Stimulated activated CD4-positive, alpha-beta T cell treated with anti-CD3 and anti-CD28 coated beads, Interleukin-2, amount 100 ng/mL, for 24 hours (primary cell): ENCODE measurements at places on chromosomes 7 and 10.

- DNase-seq: no peak
These were observed 95.3 kb upstream of the CYP26C1 start for GRCh38 chr10:92965314-92965713.

- DNase-seq: no peak
These were observed 232.1 kb downstream of the FZD1 start for GRCh38 chr7:91496251-91496820.

GRCh38 chr7:55723621-55723941 lies 139.0 kb downstream of the SEPTIN14 start:
- no peak for DNase-seq

DNA sequence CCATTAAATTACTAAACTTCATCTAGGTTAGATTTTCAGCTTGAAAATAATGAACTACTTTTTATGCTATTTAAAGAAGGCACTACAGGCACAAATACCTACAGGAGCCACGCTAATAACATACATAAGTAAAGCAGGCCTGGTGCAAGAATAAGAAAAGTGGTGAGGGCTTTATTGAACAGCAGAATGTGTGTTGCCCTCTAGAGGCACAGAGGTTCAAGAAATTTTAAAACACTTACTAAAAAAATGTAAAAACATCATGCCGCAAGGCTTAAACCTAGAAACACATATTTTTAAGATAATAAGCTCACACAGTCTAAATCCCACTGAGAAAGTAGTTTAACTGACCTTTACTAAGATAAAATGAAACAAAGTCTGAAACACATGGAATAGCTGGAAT lies 20.3 kb downstream of the CACUL1 start:
- DNase-seq: no peak

DNA sequence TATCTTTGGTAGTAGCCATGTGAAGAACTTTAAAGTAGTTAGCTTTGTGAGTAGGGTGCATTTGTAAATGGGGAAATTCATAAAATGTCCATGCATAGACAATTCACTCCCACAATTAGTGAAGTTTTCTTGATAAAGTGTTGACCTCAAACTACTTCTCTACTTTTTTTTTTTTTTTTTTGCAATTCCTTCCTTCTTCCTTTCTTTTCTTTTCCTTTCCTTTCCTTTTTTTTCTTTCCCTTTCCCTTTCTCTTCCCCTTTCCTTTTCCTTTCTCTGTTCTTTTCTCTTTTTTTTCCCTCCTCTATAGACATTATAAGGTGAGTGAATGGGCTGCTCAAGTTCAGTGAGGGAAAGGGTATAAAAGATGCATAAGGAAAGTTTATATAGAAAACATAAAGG lies 184.2 kb downstream of the PTEN start:
- DNase-seq: no peak

DNA sequence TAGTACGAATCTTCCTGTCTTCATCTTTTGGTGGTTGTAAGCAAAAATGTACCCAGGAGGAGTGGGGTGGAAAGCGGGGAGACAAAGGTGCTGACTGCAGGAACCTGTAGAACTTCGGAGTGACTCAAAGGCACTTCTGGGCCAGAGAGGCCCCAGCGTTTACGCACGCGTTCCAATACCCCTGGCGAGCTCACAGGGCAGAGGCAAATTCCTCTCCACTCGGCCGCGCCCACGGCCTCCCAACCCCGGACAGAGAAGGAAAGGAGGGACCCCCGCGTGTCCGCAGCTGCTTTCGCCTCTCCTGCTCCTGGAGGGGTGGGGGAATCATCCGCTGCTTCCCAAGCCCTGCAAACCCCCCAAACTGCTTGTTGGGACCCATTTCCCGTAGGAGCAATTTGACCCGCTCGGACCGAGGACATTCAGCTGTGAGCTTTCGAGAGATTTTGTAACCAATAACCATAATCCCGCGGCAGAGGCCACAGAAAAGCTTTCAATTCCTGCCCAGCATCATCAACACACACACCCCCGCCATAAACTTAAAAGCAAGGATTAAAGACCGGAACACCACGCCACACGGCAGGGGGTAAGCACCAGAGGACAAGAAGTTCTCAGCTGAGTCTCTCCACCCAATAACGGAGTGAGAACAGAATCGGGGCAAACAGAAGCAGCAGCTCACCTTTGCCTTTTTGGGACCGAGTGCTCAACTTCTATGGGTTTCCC lies 2.3 kb downstream of the IGF2BP3 start:
- no peak for DNase-seq

GRCh38 chr10:6786579-6787031 lies 206.5 kb upstream of the PRKCQ start:
- no peak for DNase-seq

DNA sequence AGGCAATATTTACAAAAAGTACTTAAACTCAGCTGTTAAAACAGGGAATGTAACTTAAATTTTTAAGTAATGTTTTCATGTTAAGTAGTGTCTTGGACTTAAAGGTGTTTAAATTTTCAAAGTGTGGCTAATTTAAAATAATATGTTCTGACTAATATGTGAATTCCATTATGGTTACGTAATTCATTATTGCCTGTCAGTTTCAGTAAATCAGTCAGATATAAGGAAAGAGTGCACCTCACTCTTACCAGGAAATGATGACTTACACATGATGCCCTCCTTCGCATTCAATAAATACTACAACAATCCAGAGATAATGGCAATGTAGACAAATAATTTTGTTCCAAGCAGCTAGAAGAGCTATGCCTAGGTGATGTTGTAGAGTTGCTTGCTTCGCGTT lies 69.0 kb upstream of the WNT16 start:
- no peak for DNase-seq

DNA sequence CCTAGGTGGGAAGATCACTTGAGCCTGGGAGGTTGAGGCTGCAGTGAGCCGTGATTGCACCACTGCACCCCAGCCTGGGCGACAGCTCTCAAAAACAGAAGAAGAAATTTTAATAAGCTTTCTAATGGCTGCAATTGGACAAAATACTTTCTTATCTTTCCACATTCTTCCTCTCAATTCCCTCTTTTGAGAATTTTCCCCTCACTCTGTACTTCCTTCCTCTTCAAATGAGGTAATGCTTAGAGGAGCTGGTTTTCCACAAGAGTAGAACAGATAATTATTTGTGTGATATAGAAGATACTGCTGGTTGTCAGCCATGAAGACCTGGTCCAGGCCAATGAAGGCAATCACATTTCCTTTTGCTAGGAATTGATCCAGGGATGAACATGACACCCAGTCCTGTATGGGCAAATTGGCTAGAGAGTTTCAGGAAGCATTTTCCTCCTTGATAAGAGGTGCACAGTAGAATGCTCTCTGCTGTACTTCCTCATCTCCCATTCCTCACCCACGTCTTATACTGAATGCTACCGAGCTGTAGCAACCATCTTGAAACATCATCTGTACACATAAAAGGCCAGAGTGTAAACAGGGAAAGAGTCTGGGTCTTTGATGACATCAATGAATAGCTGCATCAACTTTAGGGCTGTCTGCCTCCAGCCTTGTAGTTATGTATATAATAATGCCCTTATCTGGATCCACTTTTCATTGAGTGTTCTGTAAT lies 103.9 kb downstream of the CDK6 start:
- DNase-seq: no peak

DNA sequence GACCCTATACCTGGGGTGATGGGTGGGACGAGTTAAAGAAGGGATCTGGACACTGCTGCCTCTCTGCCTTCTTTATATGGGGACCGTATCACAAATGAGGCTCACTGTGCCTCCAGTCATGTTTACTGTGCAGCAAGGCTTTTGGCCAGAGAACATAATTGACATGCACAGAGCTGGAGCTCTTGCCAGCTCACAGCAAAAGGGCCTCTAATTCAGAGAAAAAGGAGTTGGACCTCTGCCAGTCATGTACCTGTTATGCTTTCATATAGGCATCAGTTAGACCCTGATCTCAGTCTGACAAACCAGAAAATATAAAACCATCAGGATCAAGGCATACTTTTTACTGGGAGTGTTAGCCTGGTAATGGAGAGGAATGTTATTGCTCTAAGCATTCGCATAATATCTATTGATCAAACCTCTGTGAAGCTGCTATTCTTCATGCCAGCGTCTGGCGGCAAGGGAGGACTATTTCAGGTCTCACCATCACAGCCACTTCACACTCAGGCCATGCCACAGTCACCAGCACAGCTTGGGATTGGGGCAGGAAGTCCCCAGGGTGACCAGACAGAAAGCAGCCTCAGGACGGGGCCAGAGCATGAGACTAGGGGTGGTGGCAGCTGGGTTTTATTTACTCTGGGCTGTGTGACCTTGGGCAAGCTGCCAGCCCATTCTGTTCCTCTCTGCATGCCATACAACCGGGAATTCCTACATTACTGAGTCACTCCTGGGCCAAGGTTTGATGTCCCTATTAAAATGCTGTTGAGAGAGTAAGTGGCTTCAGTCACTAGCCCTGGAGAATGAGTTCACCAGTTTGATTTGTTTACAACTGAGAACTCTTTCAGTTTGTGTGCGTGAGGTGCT lies 90.1 kb downstream of the NPSR1 start:
- DNase-seq: no peak

DNA sequence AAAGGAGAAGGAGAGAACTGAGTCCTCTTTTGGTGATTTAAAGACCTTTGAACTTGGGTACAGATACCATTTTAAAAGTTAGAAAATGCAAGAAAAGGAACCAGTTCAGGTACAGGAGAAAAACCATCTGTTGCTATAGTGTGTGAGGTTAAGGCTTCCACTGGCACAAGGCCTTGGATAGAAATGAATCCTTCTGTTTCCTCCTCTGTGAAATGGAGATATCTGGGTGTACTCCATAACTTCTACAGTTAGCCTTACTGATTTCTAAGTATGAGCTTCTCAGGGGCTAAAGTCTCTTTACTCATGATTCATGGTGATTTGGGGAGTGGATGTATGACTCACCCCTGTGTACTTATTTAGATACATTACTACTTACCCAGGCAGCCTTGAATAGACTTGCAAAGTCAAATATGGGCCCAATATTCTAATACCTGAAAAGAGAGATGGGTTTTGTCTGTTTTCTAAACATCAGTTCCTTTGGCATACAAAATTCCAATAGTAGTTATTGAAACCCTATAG lies 117.2 kb upstream of the ADO start:
- no peak for DNase-seq

GRCh38 chr10:127012071-127012768 lies 107.0 kb downstream of the DOCK1 start:
- DNase-seq: no peak

DNA sequence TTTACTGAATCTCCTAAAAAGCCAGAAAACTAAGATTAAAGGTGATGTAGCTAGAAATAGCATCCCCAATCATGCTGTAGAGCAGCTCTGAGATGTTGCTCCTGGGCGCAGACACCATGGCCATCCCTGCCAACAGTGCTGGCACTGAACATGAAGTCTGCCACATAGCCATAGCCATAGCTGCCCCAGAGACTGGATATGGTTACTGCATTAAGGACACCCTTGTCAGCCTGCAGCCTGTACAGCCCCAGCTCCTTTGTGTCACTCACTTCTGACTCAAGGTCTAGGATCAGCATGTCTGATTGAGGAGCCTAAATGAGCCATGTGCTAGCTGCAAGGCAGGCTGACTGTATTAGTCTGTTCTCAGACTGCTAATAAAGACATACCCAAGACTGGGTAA lies 284.6 kb downstream of the RPS24 start:
- no peak for DNase-seq

- no peak for DNase-seq
These were observed 111.0 kb upstream of the KLF14 start for GRCh38 chr7:130844811-130845580.

DNA sequence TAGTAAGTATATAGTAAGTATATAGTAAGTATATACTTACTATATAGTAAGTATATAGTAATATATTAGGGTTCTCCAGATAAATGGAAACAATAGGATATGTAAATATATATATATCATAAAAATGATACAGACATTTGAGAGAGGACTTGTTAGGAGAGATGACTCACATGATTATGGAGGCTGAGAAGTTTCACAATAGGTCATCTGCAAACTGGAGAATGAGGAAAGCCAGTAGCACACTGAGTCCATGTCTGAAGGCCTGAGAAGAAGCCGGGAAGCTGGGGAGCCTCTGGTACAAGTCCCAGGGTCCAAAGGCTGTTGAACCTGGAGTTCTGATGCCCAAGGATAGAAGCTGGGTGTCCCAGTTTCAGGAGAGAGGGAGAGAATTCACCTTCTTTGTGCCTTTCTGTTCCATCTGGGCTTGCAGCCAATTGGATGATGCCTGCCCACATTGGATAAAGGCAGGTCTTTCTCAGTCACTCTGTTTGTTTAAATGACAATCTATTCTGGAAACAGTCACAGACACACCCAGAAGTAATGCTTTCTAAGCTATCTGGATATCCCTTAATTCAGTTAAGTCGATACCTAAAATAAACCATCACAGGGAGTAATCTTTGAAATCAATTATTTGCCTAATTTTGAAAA lies 205.5 kb upstream of the CDC14C start:
- no peak for DNase-seq

GRCh38 chr10:122331100-122331499 lies 43.4 kb upstream of the PLEKHA1 start:
- DNase-seq: no peak

GRCh38 chr10:63355682-63356081 lies 110.1 kb downstream of the JMJD1C start:
- no peak for DNase-seq

- no peak for DNase-seq
These were observed 41.0 kb downstream of the ATXN7L1 start for GRCh38 chr7:105835441-105835840.

DNA sequence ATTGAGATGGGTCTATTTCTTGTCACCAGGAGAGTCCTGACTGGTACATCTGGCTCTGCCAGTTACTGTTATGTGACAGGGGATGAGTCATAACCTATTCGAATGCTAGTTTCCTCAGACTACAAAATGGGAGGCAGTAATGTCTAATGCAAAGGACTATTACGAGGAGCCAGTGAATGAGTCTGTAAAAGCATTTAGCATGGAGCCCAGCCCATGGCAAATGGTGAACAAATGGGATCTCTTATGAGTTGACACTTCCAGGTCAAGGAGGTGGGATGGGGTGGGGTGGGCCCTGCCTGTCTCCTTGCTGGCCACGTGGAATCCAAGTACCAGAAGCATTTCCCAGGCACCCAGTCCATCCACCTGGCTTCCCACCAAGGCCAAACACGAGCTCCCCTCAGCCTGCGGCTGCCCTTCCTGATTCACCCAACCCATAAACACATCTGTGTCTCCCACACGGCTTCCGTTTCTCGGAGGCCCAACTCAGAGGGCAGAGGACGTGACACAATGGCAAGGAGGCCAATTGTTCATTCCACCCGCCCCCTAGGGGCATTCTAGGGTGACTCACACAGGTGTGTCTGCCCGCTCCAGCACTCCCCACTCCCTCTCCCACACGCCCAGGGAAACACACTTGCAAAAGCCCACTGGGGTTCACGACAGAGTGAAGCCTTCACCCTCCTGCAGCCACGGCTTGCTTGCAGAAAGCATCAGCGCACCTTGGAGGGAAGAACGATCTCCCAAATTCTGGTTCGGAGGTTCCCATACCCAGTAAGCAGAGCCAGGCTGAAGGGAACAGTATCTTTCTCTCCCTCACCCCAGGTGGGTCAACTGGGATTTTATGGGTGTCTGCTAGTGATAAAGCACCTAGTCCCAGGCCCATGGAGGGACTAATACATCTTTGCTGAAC lies 109.8 kb downstream of the SH3PXD2A start:
- peak; percentile 67 for DNase-seq

- no peak for DNase-seq
These were observed 362.5 kb upstream of the NRP1 start for GRCh38 chr10:33697016-33697415.
